ENCODE measurements at places on chromosomes 4 and X.

GRCh38 chr4:38233727-38234480 is 273.7 kb downstream of the PTTG2 start:
- DNase-seq, result no peak

- DNase-seq, result no peak
These were observed 23.0 kb downstream of the GPM6B start for GRCh38 chrX:13793897-13794296.

GRCh38 chr4:87947381-87948160 is 27.9 kb upstream of the SPP1 start:
- DNase-seq, result no peak

DNA sequence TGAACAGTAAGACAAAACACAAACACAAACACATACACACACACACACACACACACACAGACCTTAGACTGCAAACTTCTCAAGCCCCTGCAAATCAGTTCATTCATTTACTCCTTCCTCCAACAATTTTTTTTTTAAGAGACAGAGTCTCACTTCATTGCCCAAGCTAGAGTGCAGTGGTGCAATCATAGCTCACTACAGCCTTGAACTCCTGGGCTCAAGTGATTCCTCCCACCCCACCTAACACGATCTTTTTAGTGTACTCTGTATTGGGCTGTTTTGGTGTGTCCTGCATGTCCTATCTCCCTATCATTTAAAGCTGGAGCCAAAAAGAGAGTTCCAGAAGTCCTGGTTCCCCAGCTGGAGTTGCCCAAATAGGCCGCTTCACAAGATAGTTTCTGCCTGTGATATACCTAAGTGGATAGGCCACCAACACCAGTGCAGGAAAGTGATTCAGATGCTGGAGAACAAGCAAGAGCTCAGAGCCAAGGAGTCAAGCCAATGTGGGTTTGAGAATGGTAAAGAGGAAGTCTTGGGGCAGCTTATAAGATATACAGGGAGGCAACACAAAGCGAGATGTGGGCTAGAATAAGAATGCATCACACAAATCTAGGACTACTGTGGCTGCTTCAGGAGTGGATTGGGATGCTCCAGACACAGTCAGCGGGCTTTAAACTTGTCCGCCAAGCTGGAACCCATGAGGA is 85.4 kb upstream of the RAPGEF2 start:
- DNase-seq, result no peak

- no peak for DNase-seq
These were observed 154.9 kb downstream of the STK32B start for GRCh38 chr4:5206016-5206790.

DNA sequence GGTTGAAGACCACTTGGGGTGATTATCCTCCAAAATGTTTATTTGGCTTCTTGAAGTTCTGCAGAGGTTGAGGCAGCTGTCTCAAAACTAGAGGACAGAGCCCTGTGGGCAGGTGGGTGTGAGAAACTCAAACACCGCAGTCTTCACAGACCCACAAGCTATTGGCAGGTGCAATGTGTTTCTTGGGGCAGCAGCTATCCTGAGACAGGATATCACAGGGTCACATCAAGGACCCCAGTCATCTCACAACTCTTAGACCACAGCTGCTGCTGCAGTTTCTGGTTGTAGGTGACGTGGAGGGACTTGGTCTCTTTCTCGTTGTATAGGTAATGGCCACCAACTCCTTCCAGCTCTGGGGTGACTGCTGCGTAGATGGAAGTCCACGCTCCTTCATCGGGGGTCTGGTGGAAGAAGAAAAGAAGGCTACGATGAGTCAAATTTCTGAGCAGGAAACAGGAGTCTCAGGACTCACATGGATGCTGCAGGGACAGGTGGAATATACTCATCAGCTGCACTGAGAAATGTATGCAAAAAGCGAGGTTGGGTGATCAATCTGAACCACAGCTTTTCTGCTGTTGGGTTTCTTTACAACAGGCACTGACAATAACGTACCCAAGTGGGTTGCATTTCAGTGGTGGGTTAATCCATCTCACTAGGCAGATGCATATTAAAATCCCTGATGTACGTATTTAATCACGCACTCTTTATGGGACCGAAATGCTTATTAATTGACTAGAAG is 279.8 kb downstream of the DHRSX start:
- no peak for DNase-seq

DNA sequence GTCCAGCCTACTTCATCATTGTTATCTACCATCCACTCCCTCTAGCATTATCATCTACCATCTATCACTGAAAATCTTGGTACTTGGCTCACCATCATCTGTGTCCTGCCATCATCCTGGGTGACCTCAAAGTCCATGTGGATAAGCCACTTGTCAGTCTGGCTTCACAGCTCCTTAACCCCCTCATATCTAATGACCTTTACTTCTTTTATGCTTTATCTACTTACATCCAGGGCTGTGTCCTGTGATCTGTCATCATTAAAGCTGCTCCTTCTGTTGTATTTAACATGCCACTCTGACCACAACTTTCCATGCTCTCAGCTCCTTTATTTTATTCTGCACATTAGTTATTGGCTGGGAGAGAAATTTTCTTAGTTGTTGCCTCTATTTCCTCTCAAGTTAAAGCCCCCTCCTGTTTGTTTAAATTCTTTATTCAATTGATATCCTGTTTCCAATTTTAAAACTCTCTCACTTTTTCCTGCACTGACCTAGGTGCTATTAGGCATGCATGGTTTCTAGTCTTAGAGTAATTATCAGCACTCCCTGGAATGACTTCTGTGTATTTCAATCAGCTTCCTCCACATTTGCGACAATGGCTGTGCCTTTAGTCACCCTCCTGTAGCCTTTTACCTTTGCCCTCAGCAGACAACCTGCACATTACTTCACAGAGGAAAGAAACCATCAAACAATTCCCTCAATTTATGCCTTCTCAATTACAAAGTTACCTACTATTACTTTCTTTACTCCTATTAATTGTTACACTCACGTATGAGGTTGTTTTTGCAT is 8.1 kb upstream of the FABP2 start:
- no peak for DNase-seq

GRCh38 chr4:119297795-119298194 is 24.1 kb downstream of the FABP2 start:
- DNase-seq, result no peak

- no peak for DNase-seq
These were observed 4.4 kb downstream of the CDK16 start for GRCh38 chrX:47222751-47223350.

DNA sequence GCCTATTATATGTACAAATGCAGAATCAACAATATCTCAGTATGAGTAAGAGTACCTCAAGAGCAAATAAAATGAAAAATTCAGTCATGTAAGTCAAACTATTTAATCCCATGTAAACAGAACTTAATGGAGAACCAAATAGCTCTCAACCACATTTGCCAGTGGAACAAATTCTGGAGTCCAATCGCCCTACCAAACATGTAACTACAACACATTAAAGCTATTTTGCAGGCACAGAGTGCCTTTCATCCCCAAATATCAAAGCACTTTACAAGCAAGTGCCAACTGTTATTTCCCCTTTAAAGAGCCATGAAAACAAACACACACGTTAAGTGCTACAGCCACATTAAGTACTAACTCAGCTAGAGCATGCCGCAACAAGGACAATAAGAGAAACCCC is 51.3 kb downstream of the PCDH19 start:
- no peak for DNase-seq

GRCh38 chr4:33085709-33086108 is 2365.5 kb downstream of the PCDH7 start:
- DNase-seq, result no peak

- DNase-seq, result no peak
These were observed 53.2 kb downstream of the HMGB2 start for GRCh38 chr4:173280998-173281397.

- DNase-seq, result no peak
These were observed 28.3 kb downstream of the FGFRL1 start for GRCh38 chr4:1039493-1040343.

GRCh38 chr4:130712038-130712437 is 1616.1 kb downstream of the C4orf33 start:
- DNase-seq, result no peak

GRCh38 chr4:137543198-137543597 is 10.9 kb upstream of the PCDH18 start:
- no peak for DNase-seq

- DNase-seq, result no peak
These were observed 112.9 kb upstream of the AGA start for GRCh38 chr4:177555007-177555574.

Data from activated CD8-positive, alpha-beta memory T cell treated with anti-CD3 and anti-CD28 coated beads for 24 hours (primary cell).